ENCODE measurements at places on chromosomes 12 and 14.

DNA sequence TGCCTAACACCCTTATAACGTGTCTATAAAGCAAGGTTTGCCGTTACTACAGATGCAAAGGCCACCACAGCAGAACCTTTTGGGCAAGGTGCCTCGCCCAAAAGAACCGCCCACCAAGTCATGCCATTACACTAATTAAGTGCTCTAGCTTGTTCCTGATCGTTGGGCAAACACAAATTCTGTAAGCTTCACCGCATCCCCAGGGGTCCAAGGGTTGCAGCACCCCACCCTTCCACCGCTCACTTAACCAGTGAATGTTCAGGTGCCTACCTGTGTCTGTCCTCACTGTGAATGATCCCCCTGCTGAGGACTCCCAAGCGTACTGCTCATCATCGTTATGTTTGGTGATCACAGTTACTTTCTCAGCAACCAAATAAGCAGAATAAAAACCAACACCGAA, 1.4 kb downstream of the HSP90AA1 start:
- DNase-seq, result no peak

DNA sequence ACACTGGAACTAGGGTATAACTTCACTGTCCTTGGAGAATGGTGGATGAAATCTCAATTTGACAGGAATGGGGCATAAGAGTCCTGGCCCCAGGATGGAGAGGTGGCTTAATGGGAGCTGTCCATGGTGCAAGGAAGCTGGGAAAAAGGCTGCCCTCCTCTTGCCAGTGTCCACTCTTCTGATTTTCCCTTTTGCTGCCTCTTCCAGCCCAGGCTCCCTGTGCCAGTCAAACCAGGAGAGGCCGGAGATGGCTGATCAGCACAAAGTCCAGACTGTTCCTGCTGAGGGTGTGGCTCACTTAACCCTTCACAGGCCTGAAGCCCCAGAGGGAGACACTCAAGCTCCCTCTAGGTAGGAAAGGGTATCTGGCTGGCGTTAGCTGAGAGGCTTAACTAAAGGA, at the start of gene MYO1A:
Gene MYO1A (minus strand): TSS at position 240 of the 400 bp plus-strand sequence. CDS start 1,806 bp downstream, outside the sequence.
- DNase-seq, result no peak

DNA sequence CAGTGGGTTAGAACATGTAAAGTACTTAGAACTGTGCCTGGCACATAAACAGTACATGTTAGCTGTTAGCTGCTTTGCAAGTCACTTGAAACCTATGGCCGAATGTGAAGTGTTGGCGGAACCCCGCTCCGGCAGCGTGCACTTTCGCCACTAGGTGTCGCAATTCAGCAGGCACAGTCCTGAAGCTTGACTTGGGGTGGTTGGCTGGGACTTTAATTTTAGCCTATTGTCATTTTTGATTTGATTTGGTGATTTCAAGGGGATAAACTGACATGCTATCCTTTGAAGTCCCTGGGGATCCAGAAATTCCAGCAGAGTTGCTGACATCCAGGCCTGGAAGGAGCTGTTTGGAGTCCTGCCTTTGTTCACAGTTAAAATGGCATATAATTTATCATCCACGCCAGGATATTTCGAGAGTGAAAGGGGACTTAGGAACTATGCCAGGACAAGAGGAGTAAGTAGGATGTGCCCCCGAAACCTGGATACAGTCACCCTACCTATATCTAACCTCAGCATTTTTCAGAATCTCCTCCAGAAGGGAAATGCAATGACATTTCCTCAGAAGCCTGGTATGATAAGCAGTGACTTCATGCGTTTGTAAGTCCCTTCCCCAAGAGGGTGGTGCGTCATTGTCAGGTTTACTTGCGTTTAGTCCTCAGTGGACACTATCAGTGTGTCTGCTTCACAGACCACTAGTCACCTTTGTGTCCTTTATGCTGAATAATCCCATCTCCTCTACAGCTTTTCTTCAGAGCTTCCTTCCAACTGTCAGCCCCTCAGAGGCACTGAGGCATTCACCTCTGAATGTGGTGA, 3.5 kb upstream of the TSPAN9 start:
- no peak for DNase-seq

- no peak for DNase-seq
Measured at GRCh38 chr12:128933039-128933438, 79.8 kb downstream of the GLT1D1 start.

DNA sequence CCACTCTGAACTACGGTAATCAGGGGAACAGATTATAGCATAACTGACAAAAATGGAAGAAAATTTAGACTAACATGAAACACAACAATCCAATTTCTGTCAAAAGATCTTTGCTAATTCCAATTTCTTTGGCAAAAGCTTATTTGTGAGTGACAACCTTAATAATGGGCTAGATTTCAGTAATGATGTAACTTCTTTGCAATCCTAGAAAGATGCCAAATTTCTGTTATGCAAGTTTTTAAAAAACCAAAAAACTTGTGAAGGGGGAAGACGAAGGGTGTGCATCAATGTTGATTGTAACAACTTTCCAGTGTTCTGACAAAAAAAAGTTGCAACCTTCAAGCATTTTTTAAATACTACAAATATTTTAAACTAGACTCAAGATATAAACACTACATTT, 59.9 kb downstream of the DICER1 start:
- DNase-seq, result no peak

DNA sequence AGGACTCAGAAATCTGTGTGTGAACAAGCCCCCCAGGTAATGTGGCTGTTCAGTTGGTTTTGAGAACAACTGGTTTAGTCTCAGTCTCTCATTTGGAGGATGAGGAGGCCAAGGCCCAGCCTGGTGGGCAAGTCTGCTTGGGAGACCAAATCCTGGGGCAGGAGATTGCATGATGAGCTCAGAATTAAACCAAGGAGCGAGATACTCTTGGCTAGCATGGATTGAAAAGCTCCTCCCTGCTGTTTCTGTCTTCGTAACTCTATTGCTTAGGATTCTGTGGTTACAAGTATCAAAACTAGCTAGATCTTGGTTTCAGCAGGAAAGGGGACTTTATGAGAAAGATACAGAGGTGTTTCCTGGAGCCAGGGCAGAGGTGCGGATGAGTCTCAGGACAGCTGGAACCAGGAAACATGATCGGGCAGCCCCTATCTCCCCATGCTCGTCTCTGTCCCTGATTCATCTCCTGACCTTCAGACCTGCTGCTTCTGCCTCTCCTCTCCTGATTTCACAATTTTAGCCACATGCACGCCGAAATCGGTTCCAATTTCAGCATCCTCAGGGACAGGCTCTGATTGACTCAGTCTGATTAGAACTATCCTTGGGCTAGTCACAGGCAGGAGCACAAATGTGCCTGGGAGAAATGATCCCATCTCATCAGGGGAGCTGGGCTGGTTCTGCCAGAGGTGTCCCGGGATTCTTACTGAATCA, 40.2 kb upstream of the RIN3 start:
- no peak for DNase-seq

GRCh38 chr14:94381149-94382030, 7.0 kb downstream of the SERPINA1 start:
- no peak for DNase-seq

- DNase-seq, result no peak
Measured at GRCh38 chr14:51071857-51072256, 23.0 kb downstream of the TRIM9 start.

- DNase-seq, result no peak
Measured at GRCh38 chr12:18703321-18703720, 34.5 kb downstream of the PLCZ1 start.

DNA sequence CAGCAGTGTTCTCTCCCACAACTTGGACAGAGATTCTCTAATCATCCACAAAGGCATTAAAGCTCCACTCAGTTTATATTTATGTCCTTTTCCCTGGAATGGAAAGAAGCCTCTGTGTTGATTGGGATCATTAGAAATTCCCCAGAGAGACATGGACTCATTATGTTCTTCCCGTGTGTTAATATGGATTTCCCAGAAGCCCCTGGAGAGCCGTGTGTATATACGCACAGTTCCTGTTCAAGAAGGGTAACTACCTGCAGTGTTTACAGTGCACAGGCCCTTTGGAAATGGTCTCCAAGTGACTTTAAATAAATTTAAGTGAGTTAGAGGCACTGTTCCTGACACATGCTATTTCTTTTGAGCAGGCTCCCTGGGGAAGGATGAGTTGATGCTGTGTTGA, 428.0 kb upstream of the TMTC1 start:
- no peak for DNase-seq

DNA sequence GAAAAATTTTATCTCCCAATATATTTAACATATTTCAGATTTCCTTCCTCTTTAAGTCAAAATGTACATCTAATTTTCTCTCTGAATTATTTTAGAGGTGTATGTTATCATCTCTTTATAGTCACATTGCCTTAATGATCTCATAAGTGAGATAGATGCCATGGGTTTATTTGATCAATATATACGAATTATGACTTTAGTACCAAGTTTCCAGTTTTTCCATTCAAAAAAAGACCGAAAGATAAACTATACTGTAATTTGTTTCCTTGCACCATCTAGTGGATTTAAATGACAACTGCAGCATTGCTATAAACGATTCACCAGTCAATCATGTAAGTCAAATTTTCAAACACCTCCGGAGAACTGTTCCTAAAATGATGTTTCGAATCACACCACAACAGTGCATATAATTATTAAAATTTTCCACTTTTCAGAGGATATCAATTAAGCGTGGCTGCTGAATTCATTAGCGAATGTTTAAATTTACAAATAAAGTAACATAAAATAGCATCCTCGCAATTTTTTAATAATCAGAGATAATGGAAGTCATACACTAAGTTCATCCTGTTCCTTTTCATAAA, 419 bp upstream of the ATXN7L3B start:
- DNase-seq, result no peak

DNA sequence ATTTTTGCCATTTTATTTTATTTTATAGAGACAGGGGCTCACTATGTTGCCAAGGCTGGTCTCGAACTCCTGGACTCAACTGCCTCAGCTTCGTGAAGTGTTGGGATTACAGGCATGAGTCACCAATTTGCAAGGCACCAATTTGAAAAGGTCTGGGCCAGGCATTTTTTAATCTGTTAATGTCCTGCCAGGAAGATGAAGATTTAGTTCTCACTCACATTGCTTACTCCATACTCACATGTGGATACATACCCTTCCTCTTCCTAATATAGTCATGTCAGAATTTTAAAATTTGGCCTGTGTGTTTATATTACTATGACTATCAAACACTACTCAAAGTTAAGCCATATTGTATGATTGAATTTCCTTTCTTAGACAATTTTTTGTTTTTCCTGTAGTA, 15.3 kb upstream of the EML1 start:
- no peak for DNase-seq

- DNase-seq, result no peak
Measured at GRCh38 chr14:44396226-44396625, 110.9 kb downstream of the FSCB start.

DNA sequence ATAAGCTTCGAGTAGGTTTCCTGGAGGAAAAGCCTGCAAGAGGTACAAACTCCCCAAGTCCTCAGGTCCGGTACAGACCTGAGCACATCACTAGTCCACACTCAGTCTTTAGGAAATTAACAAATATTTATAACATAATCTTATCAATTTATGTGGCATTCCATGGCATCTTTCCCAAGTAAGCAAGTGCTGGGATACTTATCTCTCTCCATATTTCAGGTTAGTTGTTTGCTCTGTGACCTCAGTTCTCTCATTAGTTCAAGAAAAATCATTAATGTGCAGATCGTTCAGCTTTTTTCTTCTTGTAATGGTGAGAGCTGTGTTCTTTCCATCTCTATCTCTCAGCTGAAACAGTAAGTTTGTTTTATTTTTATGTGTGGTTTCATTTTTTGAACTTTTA, 34.7 kb downstream of the SPATA7 start:
- no peak for DNase-seq

- DNase-seq, result no peak
Measured at GRCh38 chr12:110744151-110744571, 1.5 kb upstream of the PPP1CC start.

- DNase-seq, result no peak
Measured at GRCh38 chr12:65779091-65779642, 45.1 kb upstream of the HMGA2 start.
